ENCODE measurements at places on chromosomes 1 and 21.

DNA sequence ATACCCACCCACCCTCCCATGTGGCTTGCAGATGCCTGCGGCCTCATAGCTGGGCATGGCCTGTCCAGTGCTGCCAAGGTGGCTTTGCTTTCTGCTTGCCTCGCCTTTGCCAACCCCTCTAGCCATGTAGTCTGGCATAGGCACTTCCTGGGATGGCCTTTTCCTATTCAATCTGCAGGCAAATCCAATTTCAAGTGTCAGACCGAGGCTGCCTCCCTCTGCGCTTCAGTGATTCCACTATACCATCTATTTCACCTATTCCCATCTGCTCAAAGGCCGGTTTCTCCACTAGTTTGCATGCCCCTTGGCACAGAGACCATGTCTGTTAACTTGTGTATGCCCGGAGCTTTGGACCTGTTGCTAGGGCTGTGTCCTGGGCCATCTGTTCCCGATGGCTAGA, 3.8 kb upstream of the ZBTB21 start:
- peaks cover 8% of the 10 kb centered on the region for H3K27me3 ChIP-seq
- no peak overlapping the region for H3K27ac ChIP-seq
- H3K36me3 ChIP-seq, result peaks cover 2% of the 10 kb centered on the region
- no peak overlapping the region for H3K4me3 ChIP-seq
- H3K4me1 ChIP-seq, result peaks cover 8% of the 10 kb centered on the region

- H3K27me3 ChIP-seq, result no peaks in the 10 kb centered on the region
- H3K4me3 ChIP-seq, result no peak overlapping the region
- H3K27ac ChIP-seq, result no peak overlapping the region
These were observed 40.5 kb downstream of the CNN3 start for GRCh38 chr1:94886361-94886760.

DNA sequence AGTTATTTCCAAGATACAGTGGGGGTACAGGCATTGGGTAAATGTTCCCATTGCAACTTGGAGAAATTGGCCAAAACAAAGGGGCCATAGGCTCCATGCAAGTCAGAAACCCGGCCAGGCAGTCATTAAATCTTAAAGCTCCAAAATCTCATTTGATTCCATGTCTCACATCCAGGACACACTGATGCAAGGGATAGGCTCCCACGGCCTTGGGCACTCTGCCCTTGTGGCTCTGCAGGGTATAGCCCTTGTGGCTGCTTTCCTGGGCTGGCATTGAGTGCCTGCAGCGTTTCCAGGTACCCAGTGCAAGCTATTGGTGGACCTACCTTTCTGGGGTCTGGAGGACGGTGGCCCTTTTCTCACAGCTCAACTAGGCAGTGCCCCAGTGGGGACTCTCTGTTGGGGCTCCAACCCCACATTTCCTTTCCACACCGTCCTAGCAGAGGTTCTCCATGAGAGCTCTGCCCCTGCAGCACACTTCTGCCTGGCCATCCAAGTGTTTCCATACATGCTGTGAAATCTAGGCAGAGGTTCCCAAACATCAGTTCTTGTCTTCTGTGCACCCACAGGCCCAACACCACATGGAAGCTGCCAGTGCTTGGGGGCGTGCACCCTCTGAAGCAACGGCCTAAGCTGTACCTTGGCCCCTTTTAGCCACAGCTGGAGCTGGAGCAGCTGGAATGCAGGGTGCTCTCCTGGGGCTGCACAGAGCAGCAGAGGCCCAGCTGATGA, 67.2 kb downstream of the HS2ST1 start:
- DNase-seq, result no peak
- H3K27me3 ChIP-seq, result no peaks in the 10 kb centered on the region

DNA sequence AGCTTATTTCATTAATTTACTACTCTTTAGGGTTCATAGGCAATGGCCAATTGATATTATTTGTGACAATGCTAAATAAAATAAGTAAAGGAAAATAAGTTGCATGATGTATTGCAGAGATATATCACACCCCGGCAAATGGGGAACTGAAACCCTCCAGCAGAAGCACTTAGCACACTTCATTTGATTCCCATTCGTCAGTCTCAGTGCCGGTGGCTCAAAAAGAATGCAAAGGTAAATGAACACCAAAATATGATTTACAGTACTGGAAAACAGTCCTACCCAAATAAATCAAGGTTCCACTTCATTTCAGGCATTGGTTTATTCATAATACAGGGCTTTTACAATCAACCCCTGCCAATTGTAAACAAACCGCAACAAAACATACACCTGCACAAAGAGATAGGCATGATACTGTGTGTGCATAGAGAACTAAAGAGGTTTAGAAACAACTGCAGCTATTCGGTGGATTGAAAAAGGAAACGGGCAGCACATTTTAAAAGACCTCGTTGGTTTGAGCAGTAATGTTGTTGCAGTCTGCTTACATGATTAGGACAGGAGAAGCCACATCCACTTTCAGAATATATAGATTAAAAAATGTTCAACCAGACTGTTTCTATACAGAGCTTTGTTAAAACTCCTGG, 1019.2 kb downstream of the TTLL7 start:
- peaks cover 27% of the 10 kb centered on the region for H3K27me3 ChIP-seq
- H3K4me1 ChIP-seq, result peaks cover 5% of the 10 kb centered on the region
- H3K36me3 ChIP-seq, result no peaks in the 10 kb centered on the region
- H3K27ac ChIP-seq, result no peak overlapping the region
- no peak for DNase-seq

GRCh38 chr21:45035477-45035848, 38.9 kb upstream of the ADARB1 start:
- no peak for DNase-seq
- H3K27me3 ChIP-seq, result peaks cover 4% of the 10 kb centered on the region
- no peak overlapping the region for H3K4me3 ChIP-seq

- peaks cover under 1% of the 10 kb centered on the region for H3K4me1 ChIP-seq
- H3K36me3 ChIP-seq, result no peaks in the 10 kb centered on the region
- H3K27me3 ChIP-seq, result no peaks in the 10 kb centered on the region
- H3K4me3 ChIP-seq, result no peak overlapping the region
- DNase-seq, result no peak
These were observed 119.3 kb downstream of the HLCS start for GRCh38 chr21:36847189-36847588.

Measured in activated T-cell treated with anti-CD3 and anti-CD28 coated beads, Interleukin-2, amount 50 U/mL, for 72 hours (primary cell).